ENCODE measurements at places on chromosomes 13 and 19.
A peak's percentile ranks its signal among the peaks of the same experiment; 100 is the strongest.

GRCh38 chr19:9981406-9982260, 28.7 kb downstream of the COL5A3 start:
- no peak for DNase-seq

DNA sequence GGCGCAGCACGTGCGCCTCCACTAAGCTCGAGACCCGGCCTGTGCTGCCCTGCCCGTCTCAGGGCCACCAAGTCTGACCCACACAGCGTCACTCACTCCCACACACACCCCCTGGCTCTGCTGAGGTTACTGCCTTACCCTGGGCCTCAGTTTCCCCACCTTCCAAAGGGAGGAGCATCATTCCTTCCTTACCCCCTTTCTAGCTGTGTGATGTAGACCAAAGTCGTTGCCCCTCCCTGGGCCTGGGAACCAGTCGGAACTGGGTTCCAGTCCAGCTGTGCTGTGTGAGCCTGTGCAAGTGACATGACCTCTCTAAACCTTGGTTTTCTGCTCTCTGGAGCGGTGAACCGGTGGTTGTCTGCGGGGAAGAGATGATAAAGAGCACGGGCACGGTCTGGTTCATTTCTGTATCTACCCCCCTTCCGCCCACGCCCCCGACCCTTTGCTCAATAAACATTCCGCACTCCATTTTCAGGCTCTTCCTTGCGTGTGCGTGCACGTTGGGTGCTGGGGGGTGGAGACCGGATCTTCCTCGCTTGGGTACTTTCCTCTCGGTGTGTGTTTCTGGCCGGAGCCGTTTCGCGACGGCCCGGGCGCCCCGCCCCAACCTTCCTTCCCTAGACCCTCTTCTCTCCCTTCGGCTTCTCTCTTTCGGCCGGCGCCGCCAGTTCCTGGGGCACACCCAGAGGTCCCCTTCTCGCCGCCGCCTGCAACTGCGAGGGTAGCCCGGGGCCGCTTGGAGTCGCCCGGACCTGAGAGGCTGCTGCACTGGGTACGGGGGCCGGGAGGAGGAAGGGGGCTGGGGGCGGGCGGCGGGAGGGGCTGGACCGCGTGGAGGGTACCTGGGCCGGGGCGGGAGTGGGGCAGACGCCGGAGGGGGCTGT, at the start of gene ZNF581:
Gene ZNF581, plus strand, starts transcription at position 647 of the 884 bp plus-strand sequence. CDS start 923 bp downstream, outside the sequence.
- DNase-seq = peak; percentile 90

DNA sequence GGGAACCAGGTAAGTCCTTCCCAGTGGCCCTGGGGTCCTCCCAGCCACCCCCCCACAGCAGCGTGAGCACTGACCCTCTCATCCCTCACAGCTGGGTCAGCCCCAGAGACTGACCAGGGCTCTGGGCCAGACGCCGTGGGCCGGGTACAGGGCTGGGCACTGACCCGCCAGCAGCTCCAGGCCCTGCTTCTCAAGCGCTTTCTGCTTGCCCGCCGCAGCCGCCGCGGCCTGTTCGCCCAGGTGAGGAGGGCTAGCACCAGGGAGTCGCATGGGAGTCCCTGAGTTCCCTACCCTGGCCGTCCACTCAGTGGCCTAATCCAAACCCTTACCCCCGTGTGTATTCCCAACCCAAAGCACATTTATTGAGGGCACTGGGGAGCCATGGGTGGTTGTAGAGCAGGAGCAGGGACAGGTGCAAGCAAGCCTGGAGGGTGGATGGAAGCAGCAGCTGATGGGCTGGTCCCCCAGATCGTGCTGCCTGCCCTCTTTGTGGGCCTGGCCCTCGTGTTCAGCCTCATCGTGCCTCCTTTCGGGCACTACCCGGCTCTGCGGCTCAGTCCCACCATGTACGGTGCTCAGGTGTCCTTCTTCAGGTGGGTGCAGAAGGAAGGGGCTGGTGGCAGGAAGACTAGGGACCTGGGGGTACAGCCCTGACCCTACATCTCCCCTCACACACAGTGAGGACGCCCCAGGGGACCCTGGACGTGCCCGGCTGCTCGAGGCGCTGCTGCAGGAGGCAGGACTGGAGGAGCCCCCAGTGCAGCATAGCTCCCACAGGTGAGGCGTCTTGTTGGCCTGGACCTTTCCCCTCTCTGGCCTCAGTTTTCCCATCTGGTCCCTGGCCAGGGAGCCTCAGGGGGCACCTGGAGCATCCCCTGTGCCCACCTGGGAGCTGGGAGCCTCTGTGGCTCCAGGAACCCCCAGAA, 12.6 kb upstream of the ARHGAP45 start:
- no peak for DNase-seq

DNA sequence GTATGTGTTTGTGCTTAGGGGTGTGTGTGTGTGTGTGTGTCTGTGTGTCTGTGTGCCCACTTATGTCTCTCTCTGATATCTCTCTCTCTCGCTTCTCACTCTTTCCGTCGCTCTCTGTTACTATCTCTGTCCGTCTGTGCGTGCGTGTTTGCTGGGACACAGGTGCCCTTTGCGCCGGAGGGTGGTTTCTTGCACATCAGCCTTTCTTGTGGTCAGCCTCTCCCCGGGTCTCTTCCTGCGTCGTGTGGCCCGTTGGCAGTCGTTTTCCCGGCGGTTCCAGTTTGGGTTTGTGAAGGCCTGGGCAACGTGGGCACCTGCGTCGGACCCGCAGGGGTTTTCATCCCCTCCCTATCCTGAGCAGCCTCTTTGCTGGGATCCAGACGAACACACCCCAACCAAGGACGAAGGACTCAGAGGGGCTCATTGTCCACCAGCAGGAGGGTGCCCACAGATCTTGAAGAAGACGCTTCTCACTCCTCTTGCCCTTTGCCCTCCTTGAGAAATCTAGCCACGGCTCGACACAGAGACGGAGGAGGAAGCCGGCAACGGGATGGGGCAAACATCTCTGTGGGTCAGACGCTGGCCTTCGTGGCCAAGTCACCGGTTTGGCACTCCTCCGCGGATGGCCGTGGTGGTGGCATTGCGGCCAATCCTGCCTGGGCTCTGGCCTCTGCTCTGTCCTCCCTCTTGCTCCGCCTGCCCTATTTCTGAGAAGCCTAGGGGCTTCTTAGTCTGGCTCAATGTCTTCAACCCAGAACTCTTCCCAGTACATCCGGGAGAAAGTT, 52.3 kb downstream of the ZNF146 start:
- DNase-seq = no peak

GRCh38 chr19:17784201-17785008, 10.5 kb upstream of the B3GNT3 start:
- DNase-seq = no peak

- no peak for DNase-seq
Observed at GRCh38 chr19:48779636-48780035, 24.3 kb downstream of the FGF21 start.

GRCh38 chr19:2461751-2462634, 5.2 kb upstream of the LMNB2 start:
- peak; percentile 82 for DNase-seq

GRCh38 chr13:81987159-81987558, 1646.2 kb upstream of the SPRY2 start:
- DNase-seq = no peak

- no peak for DNase-seq
Observed at GRCh38 chr19:30566681-30567420, 194.7 kb downstream of the ZNF536 start.

DNA sequence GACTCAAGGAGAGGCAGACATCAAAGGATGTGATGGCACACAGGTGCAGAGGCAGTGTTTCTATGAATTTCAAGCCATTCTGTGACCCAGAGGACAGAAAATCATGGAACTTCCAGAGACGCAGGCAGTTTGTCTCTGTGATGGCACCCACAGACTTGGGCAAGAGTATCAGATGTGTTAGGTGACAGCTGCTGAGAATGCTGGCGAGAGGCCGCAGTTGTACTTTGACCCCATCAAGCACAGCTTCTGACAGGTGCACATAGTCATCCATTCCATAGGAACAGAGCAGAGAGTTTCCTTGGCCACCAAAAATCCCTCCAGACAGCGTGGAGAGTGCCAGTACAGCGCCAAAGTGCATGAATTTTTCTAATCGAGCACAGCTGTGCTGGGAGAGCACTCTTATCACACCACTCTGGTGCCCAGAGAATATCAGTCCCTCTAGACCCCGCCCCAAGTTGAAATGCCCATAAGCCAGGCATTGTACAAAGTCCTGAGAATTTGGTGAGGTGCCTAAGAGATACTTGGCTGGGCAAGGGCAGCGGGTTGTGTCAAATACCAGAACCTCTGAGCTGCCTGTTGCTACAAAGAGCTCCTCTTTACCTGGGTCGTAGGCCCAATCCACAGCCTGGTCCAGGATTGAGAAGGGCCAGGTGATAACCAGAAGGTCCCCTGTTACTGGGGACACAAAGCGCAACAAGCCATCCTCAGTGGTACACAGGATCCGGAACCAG, 12.4 kb downstream of the WDR87 start:
- no peak for DNase-seq
